ENCODE measurements at places on chromosomes 1 and 21. TPM values are rescaled to one million over a fixed set of nuclear protein-coding genes. Genes with fewer than 3 reads are reported as not detected.

MSH4 gene
- 0.48 TPM for total RNA-seq

SLC44A3 gene
- 20.6 TPM for total RNA-seq

POGK gene
- 29.9 TPM for total RNA-seq

UBXN10 gene
- total RNA-seq, result 5.6 TPM

LAMTOR2 gene
- total RNA-seq, result 20.9 TPM

CHIA gene
- total RNA-seq, result not detected

SPRR1B gene
- not detected for total RNA-seq

DISP3 gene
- total RNA-seq, result under 0.01 TPM

SZRD1 gene
- 57.8 TPM for total RNA-seq
